ENCODE measurements at places on chromosomes 13 and 19. TPM values are rescaled to one million over a fixed set of nuclear protein-coding genes. Genes with fewer than 3 reads are reported as not detected.

HCST gene
- total RNA-seq: not detected

SHISA2 gene
- 0.13 TPM for total RNA-seq

BLVRB gene
- 71.1 TPM for total RNA-seq

DNA sequence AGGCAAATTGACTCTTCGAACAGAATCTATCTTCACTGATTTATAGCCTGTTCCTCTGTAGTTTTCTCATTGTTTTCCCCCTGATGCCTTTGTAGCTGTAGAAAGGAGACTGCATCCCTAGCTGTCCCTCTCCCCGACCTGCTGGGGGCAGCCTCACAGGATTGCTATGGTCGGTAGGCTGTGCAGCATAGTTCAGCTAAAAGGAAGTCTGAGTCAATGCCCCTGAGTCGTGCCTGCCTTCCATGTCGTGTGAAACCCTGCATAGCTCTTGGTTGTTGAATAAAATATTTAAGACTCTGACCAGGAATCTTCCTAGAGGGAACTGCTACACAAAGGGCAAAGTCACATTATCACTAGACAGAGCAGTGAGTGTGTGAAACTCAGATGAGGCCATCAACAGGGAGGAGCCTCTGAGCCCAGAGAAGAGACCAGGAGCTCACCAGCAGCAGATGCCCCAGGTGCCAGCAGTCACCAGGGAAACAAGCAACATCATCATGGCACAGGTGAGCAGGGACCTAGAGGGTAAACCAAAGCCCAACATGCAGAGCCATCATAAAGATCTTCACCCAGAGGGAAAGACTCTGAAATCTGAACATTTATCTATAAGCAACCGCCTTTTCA lies 108.4 kb upstream of the NBEA start:
- no peaks in the 10 kb centered on the region for H3K36me3 ChIP-seq
- peak; percentile 52 for DNase-seq
- H3K4me3 ChIP-seq: no peak overlapping the region
- no peaks in the 10 kb centered on the region for H3K27me3 ChIP-seq

- H3K36me3 ChIP-seq: no peaks in the 10 kb centered on the region
- H3K4me1 ChIP-seq: peaks cover 6% of the 10 kb centered on the region
- H3K27ac ChIP-seq: no peak overlapping the region
- no peak overlapping the region for H3K4me3 ChIP-seq
- H3K27me3 ChIP-seq: no peaks in the 10 kb centered on the region
- no peak for DNase-seq
Observed at GRCh38 chr19:33432446-33433170, 59.1 kb downstream of the CEBPG start.

DNA sequence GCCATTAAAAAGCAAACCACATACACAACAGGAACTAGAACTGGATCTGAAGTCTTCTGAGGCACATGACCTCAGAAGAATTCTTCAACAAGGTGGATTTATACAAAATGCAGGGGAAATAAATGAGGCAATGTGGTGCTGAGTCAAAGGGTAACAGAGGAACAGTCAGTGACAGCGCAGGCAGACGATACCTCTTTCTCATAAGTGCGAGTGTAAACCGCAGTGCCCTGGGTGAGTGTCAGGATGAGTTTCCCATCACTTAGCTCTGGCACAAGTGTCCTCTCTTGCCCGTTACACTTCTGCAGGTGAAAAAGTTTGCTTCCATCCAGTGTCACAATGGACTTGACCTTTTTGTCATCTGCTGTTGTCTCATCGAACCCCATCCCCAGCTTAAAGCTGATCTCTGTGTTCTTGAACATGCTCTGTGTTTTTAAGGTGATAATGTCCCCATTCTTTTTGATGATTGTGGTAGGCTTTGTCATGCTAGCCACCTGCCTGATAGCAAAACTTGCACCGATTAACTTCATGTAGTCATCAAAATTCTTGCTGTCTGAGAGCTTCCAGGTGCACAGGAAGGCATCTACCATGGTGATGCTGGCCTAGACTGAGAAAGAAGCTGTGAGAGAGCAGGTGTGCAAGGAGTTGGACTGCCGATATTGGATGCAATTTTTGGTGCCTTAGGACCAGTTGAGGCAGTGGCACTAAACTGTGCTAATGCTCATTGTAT lies 97.3 kb downstream of the AKAP11 start:
- no peaks in the 10 kb centered on the region for H3K4me1 ChIP-seq
- no peak for DNase-seq
- H3K4me3 ChIP-seq: no peak overlapping the region
- no peaks in the 10 kb centered on the region for H3K27me3 ChIP-seq
- no peaks in the 10 kb centered on the region for H3K36me3 ChIP-seq
- H3K27ac ChIP-seq: no peak overlapping the region

- no peak for DNase-seq
- H3K4me3 ChIP-seq: no peak overlapping the region
- H3K27ac ChIP-seq: no peak overlapping the region
- no peaks in the 10 kb centered on the region for H3K36me3 ChIP-seq
- H3K27me3 ChIP-seq: no peaks in the 10 kb centered on the region
- peaks cover 10% of the 10 kb centered on the region for H3K4me1 ChIP-seq
Observed at GRCh38 chr13:46229251-46229650, 17.5 kb downstream of the LRRC63 start.

- no peaks in the 10 kb centered on the region for H3K27me3 ChIP-seq
- H3K36me3 ChIP-seq: no peaks in the 10 kb centered on the region
- H3K27ac ChIP-seq: no peak overlapping the region
- no peak overlapping the region for H3K4me3 ChIP-seq
Observed at GRCh38 chr19:15038294-15038693, 11.0 kb upstream of the CASP14 start.

GRCh38 chr13:72599178-72599743 lies 128.2 kb downstream of the MZT1 start:
- no peaks in the 10 kb centered on the region for H3K27me3 ChIP-seq
- no peak overlapping the region for H3K27ac ChIP-seq
- H3K4me3 ChIP-seq: no peak overlapping the region
- H3K36me3 ChIP-seq: no peaks in the 10 kb centered on the region
- DNase-seq: no peak

GRCh38 chr13:109979228-109979627 lies 192.8 kb upstream of the IRS2 start:
- no peak for DNase-seq
- H3K4me3 ChIP-seq: no peak overlapping the region
- H3K27ac ChIP-seq: no peak overlapping the region
- no peaks in the 10 kb centered on the region for H3K27me3 ChIP-seq
- no peaks in the 10 kb centered on the region for H3K36me3 ChIP-seq
- no peaks in the 10 kb centered on the region for H3K4me1 ChIP-seq

DNA sequence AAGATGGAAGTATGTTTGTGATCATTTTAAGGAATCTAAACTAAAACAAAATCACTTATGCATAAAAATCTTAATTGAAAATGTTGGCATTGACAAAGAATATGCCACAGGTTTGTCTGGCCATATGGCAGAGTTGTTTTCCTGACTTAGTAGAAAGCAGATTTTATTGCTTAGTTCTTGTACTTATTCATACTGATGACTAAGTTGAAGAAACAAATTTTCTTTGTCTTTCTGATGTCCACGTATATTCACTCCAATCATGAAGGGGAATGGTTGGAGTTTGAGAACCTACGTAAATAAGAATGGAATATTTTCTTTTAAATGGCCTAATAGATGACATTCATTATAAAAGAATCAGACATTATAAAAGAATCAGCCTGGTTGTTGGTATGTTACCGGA lies 8.0 kb upstream of the GPC6 start:
- no peaks in the 10 kb centered on the region for H3K36me3 ChIP-seq
- peak; percentile 15 for DNase-seq
- H3K4me3 ChIP-seq: no peak overlapping the region
- no peaks in the 10 kb centered on the region for H3K27me3 ChIP-seq
- H3K4me1 ChIP-seq: no peaks in the 10 kb centered on the region

DNA sequence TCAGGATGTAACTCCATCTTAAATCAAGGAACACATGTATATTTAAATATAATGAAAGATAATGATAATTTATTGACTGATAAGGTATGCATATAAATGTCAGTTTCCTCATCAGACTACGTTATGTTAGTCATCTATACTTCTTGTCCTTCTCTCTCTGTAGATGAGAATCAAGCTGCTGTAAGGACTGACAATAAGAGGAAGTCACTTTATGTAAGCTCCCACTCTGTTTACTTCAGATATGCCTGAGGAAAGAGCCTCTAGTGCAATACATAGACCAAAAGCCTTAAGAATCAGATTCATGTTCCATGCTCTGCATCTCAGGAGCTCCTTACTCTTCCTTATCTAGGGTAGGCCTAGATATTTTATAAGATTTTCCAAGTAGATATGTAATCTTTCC lies 9.6 kb upstream of the SLITRK6 start:
- H3K4me1 ChIP-seq: no peaks in the 10 kb centered on the region
- no peak overlapping the region for H3K27ac ChIP-seq
- no peak overlapping the region for H3K4me3 ChIP-seq
- no peak for DNase-seq

DNA sequence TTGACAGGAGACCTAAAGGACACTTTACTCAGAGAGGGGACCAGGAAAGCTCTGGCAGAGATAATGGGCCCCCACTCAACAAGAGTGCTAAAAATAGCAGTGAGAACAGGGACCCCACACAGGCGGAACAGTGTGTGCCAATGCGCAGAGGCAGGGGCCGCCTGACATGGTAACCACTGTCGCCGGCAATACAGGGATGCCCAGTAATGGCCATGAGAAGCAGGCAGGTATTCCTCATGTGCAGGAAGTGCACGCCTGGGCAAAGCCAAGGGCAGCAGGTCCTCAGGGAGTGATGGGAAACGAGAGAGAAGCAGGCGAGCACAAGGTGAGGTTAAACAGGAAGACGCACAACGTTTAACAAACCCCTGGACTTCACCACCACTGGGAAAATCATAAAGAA lies 757.1 kb downstream of the LIG4 start:
- H3K27ac ChIP-seq: no peak overlapping the region
- H3K27me3 ChIP-seq: no peaks in the 10 kb centered on the region
- peaks cover 23% of the 10 kb centered on the region for H3K4me1 ChIP-seq
- no peak overlapping the region for H3K4me3 ChIP-seq
- no peaks in the 10 kb centered on the region for H3K36me3 ChIP-seq
- no peak for DNase-seq

DNA sequence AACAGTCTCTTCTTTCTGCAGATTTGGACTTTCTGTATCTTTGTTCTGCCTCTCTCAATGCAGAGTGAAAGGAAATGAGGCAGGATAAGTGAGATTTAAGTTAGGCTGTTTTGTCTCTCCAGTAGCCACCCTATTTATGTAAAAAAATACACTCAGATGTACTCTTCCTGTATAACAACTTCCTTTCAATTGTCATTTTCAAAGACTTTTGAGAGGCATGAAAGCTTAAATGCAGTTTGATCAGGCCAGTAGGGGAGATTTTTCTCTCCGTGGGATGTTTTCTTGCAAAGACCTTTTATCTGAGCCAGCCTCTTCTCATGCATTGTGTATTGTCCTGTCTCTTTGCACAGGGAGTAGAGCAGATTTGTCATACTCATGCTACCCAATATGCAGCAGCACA lies 166.8 kb downstream of the SLITRK5 start:
- no peaks in the 10 kb centered on the region for H3K27me3 ChIP-seq
- no peaks in the 10 kb centered on the region for H3K36me3 ChIP-seq
- no peaks in the 10 kb centered on the region for H3K4me1 ChIP-seq
- DNase-seq: no peak

- H3K27me3 ChIP-seq: no peaks in the 10 kb centered on the region
- H3K4me3 ChIP-seq: no peak overlapping the region
- H3K4me1 ChIP-seq: no peaks in the 10 kb centered on the region
Observed at GRCh38 chr19:18736415-18737336, 53.2 kb downstream of the CRTC1 start.

- H3K36me3 ChIP-seq: no peaks in the 10 kb centered on the region
- no peak overlapping the region for H3K4me3 ChIP-seq
- H3K27ac ChIP-seq: no peak overlapping the region
- no peaks in the 10 kb centered on the region for H3K4me1 ChIP-seq
Observed at GRCh38 chr13:48849515-48849914, 126.2 kb upstream of the FNDC3A start.

GRCh38 chr19:5588441-5588840 lies 20.7 kb upstream of the TINCR start:
- H3K27me3 ChIP-seq: no peaks in the 10 kb centered on the region
- H3K4me1 ChIP-seq: no peaks in the 10 kb centered on the region
- H3K27ac ChIP-seq: no peak overlapping the region
- H3K4me3 ChIP-seq: no peak overlapping the region
- H3K36me3 ChIP-seq: peaks cover 19% of the 10 kb centered on the region
- peak; percentile 50 for DNase-seq

- H3K36me3 ChIP-seq: no peaks in the 10 kb centered on the region
- no peak for DNase-seq
- H3K4me1 ChIP-seq: no peaks in the 10 kb centered on the region
Observed at GRCh38 chr13:56424246-56424645, 716.5 kb upstream of the PRR20A start.

DNA sequence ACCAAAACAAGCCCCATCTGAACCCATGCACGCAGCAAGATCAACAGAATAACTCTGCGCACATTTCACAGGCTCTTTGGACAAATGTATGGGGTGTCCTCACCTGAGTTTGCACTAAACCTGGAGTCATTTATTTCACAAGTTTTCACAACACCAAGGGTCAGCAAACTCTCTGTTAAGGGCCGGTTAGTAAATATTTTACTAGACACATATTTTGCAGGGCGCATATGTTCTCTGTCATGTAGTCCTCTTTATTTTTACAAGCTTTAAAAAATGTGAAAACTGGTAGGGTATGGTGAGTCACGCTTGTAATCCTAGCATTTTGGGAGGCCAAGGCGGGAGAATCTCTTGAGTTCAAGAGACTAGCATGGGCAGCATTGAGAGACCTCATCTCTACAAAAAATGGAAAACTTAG lies 45.5 kb upstream of the DPRX start:
- no peaks in the 10 kb centered on the region for H3K27me3 ChIP-seq
- no peaks in the 10 kb centered on the region for H3K36me3 ChIP-seq
- no peak overlapping the region for H3K27ac ChIP-seq
- no peak for DNase-seq
- H3K4me3 ChIP-seq: no peak overlapping the region
- no peaks in the 10 kb centered on the region for H3K4me1 ChIP-seq

DNA sequence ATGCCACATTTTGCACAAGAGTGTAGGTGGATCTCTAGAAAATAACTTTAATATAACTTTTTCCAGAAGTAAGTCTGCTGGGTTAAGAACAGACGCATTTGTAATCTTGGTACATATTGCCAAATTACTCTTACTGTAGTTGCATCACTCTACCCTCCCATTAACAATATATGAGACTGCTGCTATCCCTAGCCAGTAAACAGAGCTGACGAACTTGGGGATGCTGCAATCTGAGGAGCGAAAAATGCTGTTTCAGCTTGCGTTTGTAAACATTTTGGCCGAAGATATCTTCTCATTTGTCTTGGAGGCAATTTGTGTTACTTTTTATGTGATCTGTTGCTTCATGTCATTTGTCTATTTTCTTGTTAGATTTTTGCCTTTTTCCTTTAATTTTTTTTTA lies 1482.8 kb downstream of the OLFM4 start:
- no peaks in the 10 kb centered on the region for H3K4me1 ChIP-seq
- H3K27ac ChIP-seq: no peak overlapping the region
- no peaks in the 10 kb centered on the region for H3K36me3 ChIP-seq
- H3K27me3 ChIP-seq: no peaks in the 10 kb centered on the region

Data from GM23248 (cell line).